CD4-positive, alpha-beta memory T cell (primary cell): ENCODE measurements at places on chromosomes 4 and X.

DNA sequence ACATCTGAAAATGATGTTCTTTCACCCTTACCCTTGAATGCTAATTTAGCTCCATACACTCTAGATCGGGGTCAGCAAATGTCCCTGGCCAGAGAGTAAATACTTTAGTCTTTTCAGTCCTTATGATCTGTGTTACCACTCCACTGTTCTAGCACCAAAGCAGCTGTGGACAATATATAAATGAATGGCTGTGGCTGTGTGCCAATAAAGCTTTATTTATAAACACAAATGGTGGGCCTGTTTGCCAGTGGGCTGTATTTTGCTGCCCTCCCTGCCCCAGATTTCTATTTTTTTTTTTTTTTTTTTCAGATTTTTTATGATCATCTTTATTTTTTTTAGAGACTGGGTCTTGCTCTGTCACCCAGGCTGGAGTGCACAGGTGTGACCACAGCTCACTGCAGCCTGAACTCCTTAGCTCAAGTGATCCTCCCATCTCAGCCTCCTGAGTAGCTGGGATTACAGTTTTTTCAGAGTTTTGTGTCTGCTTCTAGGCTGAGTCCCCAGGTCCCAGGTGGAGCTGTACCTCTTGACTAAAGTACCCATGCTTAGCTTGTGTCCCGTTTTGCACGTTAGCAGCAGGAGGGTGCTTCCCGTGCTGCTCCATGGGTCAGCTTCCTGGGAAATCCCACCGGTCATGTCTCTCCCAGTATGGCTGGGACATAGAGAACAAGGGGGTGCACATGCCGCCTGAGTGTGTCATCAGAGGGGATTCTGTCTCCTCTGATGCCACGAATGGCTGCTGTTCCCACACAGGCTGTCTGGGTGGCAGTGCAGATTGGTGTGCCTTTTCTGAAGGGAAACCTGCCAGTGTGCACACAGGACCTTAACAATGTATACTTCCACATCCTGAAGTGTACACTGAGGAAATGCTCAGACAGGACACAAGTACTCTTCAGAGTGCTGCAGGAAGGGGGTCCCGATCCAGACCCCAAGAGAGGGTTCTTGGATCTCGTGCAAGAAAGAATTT is 16.0 kb upstream of the GRPEL1 start:
- DNase-seq, result no peak

GRCh38 chr4:54553001-54553400 is 104.8 kb upstream of the KIT start:
- no peak for DNase-seq

- DNase-seq, result no peak
Observed at GRCh38 chr4:20256381-20256881, 4.7 kb downstream of the SLIT2 start.

DNA sequence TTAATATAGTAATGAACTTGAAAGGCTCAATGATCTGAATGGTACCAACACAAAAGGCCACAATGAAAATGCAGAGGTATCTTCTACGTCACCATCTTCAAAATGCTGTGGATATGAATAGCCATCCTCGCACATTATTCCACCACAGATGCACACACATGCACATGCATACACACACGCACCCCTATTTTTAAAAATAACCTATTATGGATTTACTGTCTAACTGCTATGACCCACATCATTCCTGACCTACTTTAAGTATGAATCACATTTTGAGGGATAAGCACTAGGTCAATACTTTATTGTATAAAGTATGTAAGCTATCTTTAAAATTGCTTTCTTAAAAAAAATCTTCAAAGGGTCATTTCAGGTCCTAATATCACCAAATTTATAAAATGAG is 24.4 kb upstream of the CORIN start:
- DNase-seq, result no peak
